ENCODE measurements at places on chromosomes 1 and 21.

GRCh38 chr1:82704966-82705365 is 904.2 kb downstream of the ADGRL2 start:
- DNase-seq: no peak

DNA sequence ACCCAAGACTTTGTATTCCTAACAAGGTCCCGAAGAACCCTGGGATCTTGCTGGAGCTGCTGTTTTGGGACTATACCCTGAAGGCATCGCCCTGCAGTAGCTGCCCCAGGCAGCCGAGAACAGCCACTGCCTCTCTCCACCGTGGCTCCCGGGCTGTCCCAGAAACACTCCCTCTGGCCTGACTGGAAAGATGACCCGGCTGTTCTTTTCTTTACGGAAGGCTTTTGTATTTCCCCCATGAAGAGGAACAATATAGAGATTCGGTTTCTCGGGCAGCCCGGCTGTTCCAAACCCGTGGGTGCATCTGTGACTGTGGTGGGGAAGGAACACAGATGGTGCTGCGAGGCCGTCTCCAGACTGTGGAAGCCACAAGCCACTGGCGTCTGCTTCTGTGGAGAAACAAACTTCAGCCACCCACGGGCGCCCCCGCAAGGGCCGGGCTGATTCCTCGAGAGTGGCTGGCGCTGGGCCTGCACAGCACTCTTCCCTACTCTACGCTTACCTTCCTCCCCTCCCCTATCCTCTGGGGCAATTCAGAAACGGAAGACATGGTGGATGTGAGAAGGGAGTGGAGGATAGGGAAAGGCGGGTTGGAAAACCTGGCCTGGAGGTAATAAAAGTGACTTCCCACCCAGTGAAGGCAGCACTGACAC is 33.7 kb upstream of the VASH2 start:
- DNase-seq: no peak

DNA sequence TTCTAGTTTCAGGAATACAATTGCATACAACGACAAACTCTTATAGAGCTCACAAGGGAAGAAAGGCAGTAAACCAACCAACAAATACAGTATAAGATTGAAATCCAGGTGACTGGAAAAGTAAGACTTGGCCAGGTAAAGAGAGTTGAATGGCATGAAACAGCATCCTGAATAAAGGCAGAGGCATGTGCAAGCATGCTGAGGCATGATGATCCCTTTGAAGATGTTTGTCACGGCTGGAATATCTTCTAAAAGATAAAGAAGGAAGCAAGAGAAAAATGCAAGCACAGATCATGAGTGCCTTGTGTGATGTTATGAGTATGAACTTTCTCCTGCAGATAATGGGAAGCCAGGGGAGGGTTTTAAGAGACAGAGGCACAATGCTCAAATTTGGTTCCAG is 83.3 kb upstream of the SPATA6 start:
- DNase-seq: no peak

DNA sequence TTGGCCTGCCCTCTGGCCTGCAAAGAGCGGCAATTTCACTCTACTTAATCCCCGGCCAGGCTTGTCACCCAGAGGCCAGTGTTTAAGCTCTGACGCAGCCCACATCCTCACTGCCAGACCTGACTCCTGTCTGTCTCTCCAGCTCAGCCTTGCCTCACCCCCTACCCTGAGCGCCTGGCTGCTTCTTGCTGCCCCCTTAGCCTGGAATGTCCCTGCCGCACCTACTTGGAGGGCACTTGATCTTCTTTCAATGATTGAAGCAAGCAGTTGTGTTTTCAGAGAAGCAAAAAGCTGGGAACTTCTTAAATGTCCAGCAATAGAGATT is 87.4 kb upstream of the ZBTB40 start:
- DNase-seq: no peak

GRCh38 chr21:45539046-45539795 is 3.0 kb downstream of the SLC19A1 start:
- no peak for DNase-seq

DNA sequence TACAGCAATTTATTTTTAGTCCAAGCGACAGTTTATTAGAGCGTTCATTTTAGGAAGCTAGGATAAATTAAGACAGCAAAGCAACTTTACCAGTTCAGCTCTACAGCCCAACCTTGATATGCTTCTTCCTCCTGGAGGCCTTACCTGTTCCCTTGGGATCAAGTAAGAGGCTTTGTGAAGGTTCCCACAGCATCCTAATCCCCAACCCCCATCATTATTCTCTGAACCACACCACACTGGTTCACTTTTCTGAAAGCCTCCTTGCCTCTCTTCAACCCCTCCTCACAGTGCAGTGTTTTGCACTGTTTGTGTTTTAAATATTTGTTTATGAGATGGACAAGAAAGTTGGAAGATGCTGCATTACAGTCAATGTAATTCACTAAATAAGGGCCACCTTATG is 126.3 kb upstream of the CXADR start:
- no peak for DNase-seq

DNA sequence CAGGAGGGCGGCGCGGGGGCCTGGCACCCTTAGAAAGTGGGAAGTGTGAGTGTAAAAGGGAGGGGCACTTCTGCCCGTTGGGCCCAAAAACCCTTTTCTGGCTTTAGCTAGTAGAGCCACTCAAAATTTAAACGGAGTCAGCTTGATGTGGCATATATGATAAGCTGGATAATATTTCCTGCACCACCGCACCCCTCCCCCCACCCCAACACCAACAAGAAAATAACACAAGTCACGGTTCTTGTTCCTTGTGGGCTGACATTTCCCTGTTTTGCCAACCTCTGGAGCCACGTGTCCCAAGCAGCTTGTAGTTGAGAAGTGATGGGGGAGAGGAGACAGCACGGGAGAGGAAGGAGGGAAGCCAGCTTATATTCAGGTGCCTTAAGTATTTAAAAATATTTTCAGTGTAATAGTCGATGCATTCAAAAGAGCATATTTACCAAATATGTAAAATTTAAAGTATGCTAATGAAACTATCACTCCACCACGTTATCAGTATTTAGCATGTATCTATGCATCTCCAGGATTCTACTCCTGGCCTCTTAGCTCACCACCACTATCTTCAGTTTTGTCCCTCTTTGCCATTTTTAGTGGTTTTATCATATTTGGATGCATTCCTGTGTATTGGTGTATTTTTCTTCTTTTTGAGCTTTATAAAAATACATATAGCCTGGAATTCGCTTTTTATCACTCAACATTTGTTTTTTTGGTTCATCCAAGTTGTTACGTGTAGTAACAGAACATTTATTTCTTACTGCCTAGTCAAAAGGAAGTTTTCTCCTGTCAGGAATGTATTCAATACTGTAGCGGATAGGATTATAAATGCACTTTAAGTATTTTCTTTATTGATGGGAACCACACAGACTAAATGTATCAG is 773 bp upstream of the DDX59 start:
- peak; percentile 15 for DNase-seq

DNA sequence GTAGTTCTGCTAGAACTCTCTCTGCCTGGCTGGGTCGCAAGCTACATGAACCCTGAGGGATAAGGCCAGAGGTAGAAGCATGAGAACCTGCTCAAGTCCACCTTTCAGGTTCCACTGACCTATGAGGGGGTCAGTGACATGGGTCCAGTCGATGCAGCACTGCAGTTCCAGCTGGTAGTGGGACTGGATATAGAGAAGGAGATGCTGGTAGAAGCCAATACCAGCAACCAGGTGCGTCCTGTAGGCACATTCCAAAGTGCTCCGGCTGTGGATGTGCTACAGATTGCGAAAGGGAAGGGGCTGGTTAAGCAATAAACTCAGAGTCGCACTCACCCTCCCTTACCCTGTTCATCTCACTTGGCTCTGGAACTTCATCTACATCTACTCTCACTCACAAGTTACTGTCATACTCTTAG is 5.7 kb downstream of the SMG5 start:
- no peak for DNase-seq

DNA sequence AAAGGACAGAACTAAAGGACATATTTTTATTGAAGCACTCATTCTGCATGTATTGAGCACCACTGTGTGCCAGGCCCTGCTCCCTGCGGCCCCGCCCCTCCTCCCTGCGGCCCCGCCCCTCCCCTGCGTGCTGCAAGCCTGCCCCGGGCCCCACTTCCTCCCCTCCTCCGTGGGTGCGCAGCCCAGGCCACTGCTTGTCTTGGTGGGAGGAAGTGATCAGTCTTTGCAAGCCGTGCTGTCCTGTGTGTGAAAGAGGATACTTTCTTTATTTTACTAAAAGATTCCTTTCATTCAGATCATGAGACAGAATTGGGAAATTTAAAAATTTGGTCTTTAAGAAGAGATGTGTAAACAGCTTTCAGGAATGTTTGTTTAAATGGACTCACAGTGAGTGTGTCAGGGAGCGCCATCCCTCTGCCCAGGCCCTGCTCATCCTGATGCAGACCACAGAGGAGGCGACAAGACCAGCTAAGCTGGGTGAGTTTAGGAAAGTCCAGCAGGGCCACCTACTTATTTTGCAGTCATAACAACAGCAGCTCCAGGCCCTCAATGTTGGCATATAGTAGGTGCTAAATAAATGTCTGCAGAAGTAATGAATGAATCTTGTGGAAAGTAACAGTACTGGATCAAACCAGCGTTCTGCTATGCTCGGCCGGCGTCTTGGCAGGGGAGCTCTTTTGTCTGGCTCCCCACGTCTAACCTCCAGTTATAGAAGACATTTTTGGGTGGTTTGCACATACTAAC is 88.3 kb upstream of the SELENON start:
- no peak for DNase-seq

DNA sequence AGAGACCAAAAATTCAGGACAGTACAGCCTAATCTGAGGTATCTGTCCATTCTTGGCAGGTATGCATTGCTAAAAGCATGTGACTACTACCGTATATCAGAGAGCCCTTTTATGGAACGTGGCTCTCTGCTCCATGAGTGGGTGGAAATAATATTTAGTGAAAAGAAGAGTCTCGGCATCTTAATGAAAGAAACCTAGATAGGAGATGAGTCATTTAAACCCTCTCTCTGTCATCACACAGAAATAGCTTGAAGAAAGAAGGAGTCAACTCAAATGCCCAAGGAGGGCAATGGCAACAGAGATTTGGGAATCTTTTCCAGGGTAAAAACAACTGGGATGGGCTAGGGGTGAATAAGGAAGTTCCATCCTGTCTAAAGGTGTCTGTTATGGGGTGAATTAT is 528.2 kb downstream of the SMYD3 start:
- DNase-seq: no peak

DNA sequence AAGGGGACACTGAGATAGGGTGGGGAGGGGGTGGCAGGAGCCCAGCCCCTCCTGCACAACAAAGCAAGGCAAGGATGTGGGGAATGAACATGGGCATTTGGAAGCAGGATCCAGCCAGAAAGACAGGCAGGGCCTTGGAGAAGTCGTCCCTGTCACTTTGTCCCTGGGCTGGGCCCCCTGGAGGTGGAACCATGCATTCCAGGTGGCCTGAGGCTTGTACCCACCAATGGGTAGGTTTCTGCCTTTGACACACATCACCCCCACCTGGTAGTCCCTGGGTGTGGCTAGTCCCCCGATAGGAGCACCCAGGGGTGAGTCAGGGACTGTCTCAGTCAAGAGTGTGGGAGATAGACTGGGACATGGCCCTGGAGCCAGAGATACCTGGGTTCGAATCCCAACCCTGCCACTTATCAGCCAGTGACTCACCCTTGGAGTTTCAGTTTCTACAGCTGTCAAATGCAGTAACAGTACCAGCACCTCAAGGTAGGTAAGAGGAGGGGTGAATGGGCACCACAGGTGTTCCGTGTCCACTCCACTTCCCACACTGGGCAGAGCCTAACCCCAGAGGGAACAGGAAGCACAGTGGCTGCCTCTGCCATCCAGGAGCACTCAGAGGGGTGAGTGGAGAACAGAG is 10.0 kb downstream of the PLA2G2D start:
- DNase-seq: no peak

- DNase-seq: no peak
Observed at GRCh38 chr1:164587617-164588501, 28.9 kb downstream of the PBX1 start.
